CD4-positive, alpha-beta memory T cell (primary cell): ENCODE measurements at places on chromosomes 1 and 21. TPM values are rescaled to one million over a fixed set of nuclear protein-coding genes. Genes with fewer than 3 reads are reported as not detected.

DNA sequence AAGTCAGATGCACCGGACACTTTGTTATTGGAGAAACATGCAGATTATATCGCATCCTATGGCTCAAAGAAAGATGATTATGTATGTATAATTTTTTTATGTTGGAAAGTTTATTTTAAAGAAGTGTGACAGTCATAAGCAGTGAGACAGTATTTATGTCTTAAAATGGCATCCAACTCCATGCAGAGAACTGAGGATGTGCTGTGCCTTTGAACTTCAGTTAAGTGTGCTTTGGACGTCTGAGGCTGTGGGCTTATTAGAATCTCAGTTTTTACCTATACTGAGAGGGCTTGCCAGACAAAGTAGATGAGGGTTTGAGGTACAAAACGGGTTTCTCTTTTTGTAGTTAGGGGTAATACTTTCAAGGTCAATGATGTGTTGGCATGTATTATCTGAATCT, 1.5 kb downstream of the RABGGTB start:
- H3K27ac ChIP-seq: peak overlapping the region; percentile 73
- H3K36me3 ChIP-seq: peaks cover 15% of the 10 kb centered on the region
- H3K4me1 ChIP-seq: peaks cover 61% of the 10 kb centered on the region
- DNase-seq: no peak

Gene AMY1C
- total RNA-seq: not detected

- no peaks in the 10 kb centered on the region for H3K36me3 ChIP-seq
- peaks cover 3% of the 10 kb centered on the region for H3K4me1 ChIP-seq
- DNase-seq: no peak
- H3K27ac ChIP-seq: no peak overlapping the region
- H3K4me3 ChIP-seq: no peak overlapping the region
These were observed 59.6 kb upstream of the HOOK1 start for GRCh38 chr1:59755069-59755685.

GRCh38 chr1:42733415-42734200, 6.4 kb downstream of the CLDN19 start:
- H3K27me3 ChIP-seq: no peaks in the 10 kb centered on the region
- no peaks in the 10 kb centered on the region for H3K36me3 ChIP-seq
- no peak for DNase-seq
- H3K27ac ChIP-seq: no peak overlapping the region

- DNase-seq: no peak
- no peaks in the 10 kb centered on the region for H3K27me3 ChIP-seq
- no peak within 1 kb of the TSS for H3K4me3 ChIP-seq
- H3K27ac ChIP-seq: no peak within 1 kb of the TSS
- no peaks in the 10 kb centered on the region for H3K36me3 ChIP-seq
- H3K4me1 ChIP-seq: peaks cover 42% of the 10 kb centered on the region
These were observed at the start of gene ADAMTS4 for GRCh38 chr1:161198897-161199431. Gene ADAMTS4 (minus strand): TSS chr1:161199054. CDS start chr1:161198627, 427 bp downstream.

GRCh38 chr1:22658385-22659163, 5.5 kb downstream of the C1QB start:
- H3K27ac ChIP-seq: no peak overlapping the region
- H3K27me3 ChIP-seq: no peaks in the 10 kb centered on the region
- H3K36me3 ChIP-seq: no peaks in the 10 kb centered on the region
- no peaks in the 10 kb centered on the region for H3K4me1 ChIP-seq
- H3K4me3 ChIP-seq: no peak overlapping the region

Gene GJA5
- total RNA-seq: not detected
